Neural progenitor cell (in vitro differentiated cells): ENCODE measurements at places on chromosomes 7 and 10.

- H3K36me3 ChIP-seq = no peaks in the 10 kb centered on the region
- no peak overlapping the region for H3K4me3 ChIP-seq
- H3K27me3 ChIP-seq = no peaks in the 10 kb centered on the region
Observed at GRCh38 chr10:21385996-21386585, 139.4 kb downstream of the SKIDA1 start.

DNA sequence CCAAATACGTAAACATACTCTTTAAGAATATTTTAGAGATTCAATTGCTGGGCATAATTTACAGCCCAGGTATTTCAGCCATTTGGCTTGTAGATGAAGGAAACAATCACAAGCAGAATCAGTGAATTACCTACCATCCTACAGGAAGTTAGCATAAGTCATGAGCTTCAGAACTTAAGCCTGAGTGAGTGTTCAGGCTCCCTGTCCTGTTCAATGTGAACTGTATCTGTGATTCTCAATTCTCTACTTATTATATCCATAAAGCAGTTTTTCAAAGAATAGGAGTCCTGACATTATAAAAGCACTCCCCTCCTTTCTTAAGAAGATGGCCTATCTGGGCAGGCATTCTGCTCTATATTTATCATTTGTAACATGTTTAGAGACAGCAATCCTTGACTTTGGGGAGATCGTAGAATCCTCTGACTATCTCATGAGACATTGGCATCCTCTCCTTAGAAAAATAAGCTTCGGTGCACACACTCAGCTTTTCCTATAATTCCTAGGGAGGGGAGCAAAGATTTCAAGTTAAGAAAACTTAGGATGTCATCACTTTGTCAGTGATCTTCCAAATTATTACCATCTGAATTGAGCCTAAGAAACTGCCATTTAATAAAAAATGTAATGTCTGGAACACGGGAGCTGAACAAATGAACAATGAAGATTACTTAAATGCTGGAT, 645.2 kb upstream of the IGFBP3 start:
- H3K36me3 ChIP-seq = no peaks in the 10 kb centered on the region
- H3K27me3 ChIP-seq = no peaks in the 10 kb centered on the region
- DNase-seq = no peak
- H3K4me1 ChIP-seq = no peaks in the 10 kb centered on the region
- H3K27ac ChIP-seq = no peak overlapping the region
- H3K4me3 ChIP-seq = no peak overlapping the region

GRCh38 chr7:33685503-33685902, 219.8 kb upstream of the BMPER start:
- no peak for DNase-seq
- H3K36me3 ChIP-seq = no peaks in the 10 kb centered on the region
- H3K27me3 ChIP-seq = no peaks in the 10 kb centered on the region
- no peak overlapping the region for H3K4me3 ChIP-seq
- peaks cover 9% of the 10 kb centered on the region for H3K4me1 ChIP-seq

DNA sequence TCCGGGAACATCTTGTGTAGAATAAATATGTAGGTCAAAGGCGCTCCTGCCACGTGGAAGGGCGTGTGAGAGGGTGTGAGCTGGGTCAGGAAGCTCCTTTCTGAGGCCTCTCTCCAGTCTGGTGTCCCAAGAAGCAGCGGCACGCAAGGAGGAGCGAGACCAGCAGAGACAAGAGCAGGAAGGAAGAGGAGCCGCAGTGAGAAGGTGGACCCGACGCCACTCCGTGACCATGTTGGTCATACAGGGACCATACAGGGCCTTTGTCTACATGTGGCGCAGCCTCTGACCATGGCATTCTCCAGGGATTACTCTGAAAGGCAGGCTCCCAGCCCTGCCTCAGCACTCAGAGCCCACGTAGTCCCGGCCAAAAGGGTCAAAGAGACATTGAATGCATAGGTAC, 26.2 kb upstream of the EN2 start:
- H3K36me3 ChIP-seq = no peaks in the 10 kb centered on the region
- H3K4me1 ChIP-seq = no peaks in the 10 kb centered on the region
- no peak overlapping the region for H3K27ac ChIP-seq

DNA sequence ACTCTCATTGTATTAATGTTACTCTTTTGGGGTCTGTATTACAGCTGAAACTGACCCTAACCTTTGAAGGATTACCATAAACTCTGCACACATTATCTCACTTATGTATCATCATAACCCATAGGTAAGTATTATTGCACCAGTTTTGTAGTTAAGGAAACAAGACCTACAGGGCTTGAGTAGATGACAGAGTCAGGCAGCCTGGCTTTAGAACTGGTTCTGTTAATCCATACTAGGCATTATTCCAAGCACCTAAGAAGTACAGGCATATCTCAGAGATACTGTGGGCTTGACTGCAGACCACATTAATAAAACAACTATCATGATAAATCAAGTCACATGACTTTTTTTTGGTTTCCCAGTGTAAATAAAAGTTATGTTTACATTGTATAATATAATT, 17.1 kb upstream of the AKR1B1 start:
- no peak overlapping the region for H3K4me3 ChIP-seq
- no peak overlapping the region for H3K27ac ChIP-seq
- no peaks in the 10 kb centered on the region for H3K27me3 ChIP-seq

DNA sequence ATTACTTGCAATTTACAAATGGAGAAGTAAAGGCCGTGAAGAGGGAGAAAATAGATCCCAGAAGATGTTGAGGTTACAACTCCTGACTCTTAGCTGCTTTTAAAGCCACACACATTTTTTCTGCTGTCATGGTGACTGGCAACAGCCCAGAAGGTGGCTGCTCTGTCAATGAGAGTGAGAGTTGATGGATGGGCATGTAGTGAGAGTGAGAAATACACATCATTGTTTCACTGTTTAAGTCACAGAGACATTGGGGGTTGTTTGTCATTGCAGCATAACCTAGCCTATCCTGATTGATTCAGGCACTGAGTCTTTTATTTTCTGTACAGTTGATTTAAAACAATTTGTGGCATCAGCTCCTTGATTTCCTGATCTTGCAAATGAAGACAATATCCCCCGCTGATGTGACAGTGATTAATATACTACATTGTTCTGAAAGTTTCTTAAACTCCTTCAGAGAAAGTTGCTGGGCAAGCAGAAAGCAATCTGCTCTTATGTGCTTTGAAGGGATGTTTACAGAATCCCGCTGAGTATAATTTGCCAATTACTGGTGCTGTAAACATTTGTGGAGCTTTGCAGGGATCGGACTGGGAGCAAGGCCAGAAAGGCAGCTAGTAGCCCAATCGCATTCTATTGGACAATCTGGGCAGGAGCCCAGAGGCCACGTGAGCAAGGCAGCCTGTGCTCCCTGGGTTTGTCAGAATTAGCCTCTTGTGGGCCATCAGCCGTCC, 229.6 kb downstream of the PRPF18 start:
- no peaks in the 10 kb centered on the region for H3K27me3 ChIP-seq
- H3K4me1 ChIP-seq = peaks cover 10% of the 10 kb centered on the region
- no peak for DNase-seq
- no peaks in the 10 kb centered on the region for H3K36me3 ChIP-seq
- no peak overlapping the region for H3K27ac ChIP-seq
- no peak overlapping the region for H3K4me3 ChIP-seq

DNA sequence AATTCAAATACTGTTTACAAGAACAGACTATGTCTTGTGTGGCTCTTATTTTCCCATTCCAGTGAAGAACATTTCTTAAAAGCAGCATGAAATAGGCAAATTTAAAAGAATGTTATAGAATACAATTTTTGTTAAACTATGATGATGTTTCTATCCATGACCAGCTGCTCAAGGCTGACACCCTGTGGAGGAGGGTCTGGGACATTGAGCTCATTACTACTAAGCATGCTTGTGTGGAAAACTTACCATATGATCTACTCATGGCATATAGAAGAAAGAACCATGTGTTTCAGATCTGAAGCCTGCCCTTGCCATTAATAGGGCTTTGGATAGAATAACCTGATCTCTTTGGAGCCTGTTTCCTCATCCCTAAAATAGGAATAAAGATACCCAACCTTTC, 125.0 kb downstream of the FOXP2 start:
- H3K4me3 ChIP-seq = no peak overlapping the region
- DNase-seq = peak; percentile 20
- H3K4me1 ChIP-seq = no peaks in the 10 kb centered on the region
- no peaks in the 10 kb centered on the region for H3K36me3 ChIP-seq

- no peaks in the 10 kb centered on the region for H3K27me3 ChIP-seq
- H3K4me1 ChIP-seq = peaks cover 3% of the 10 kb centered on the region
- no peak overlapping the region for H3K4me3 ChIP-seq
Observed at GRCh38 chr7:102828286-102828685, 79.5 kb downstream of the FAM185A start.

GRCh38 chr7:38880454-38880853, 28.5 kb downstream of the VPS41 start:
- H3K4me1 ChIP-seq = no peaks in the 10 kb centered on the region
- H3K36me3 ChIP-seq = no peaks in the 10 kb centered on the region
- no peak for DNase-seq
- no peak overlapping the region for H3K4me3 ChIP-seq
- no peak overlapping the region for H3K27ac ChIP-seq

DNA sequence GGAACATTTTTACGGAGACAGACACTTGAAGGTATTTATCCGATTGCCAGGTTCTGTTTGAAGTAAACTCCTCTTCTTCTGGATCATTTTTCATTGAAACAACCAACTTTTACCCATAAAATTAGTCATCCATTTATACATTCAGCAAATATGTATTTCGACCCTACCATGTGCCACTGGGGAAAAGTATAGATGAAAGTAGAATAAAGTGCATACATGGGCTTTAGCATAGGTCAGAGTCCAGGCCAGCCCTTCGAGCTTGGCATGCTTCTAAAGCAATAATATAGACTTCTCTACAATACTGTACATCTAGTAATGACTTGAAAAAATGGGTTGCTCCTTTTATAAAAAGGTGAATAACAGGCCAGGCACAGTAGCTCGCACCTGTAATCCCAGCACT, 10.1 kb downstream of the SLC25A16 start:
- H3K4me1 ChIP-seq = no peaks in the 10 kb centered on the region
- no peak for DNase-seq
- no peak overlapping the region for H3K27ac ChIP-seq
- H3K36me3 ChIP-seq = no peaks in the 10 kb centered on the region

DNA sequence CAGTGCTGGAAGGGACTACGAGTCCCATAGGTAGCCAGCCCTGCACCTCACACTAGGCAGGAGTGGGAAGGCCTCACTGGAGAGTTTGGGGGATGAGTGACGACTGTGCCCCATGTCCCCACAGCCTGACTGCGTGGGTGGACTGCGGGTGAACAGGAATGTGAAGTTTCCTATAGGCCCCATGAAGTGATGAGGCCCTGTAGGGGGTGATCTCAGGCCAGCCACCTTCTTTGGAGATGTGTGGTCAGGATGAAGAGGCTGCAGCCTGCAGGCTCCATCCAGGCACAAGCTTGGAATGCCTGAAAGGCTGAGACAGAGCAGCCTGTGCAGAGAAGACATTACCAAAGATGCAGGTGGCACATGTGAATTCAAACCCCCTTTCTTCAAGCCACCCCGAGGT, 94.9 kb downstream of the CPXM2 start:
- no peaks in the 10 kb centered on the region for H3K4me1 ChIP-seq
- H3K27ac ChIP-seq = no peak overlapping the region
- no peaks in the 10 kb centered on the region for H3K36me3 ChIP-seq
- no peaks in the 10 kb centered on the region for H3K27me3 ChIP-seq

DNA sequence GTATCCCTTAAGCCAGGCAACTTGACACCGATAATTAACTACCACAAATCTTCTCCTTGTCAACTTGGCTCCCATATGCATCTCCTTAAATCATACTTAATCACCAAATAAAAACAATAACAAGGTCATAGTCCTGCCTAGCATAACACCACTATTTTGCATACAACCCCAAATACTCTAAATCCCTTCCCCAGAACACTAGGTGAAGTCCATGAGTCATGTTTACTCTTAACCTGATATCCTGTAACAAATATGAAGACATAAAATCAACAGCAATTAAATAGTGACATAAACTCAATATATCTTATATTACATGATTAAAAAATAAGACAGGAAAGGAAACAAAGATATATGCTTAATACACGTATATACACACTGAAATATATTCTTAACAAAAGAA, 362.0 kb downstream of the ETV1 start:
- no peaks in the 10 kb centered on the region for H3K36me3 ChIP-seq
- no peaks in the 10 kb centered on the region for H3K27me3 ChIP-seq
- no peaks in the 10 kb centered on the region for H3K4me1 ChIP-seq
- no peak overlapping the region for H3K4me3 ChIP-seq
